Globus pallidus (tissue), 1 donor: ENCODE measurements at places on chromosomes 7 and 10.

DNA sequence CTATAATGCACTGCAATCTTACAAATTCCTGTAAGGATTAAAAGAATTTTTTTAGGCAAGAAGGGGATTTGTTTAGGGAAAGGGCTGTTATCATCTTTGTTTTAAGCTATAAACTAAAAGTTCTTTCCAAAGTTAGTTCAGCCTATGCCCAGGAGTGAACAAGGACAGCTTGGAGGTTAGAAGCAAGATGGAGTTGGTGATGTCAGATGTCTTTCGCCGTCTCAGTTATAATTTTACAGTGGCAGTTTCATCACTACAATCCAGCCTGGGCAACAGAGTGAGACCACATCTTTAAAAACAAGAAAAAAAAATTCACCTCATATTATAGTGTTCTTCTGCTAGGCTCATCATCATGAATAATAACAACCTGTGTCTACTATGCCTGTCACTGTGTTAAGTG lies 2.1 kb upstream of the TOMM7 start:
- no peak for DNase-seq

GRCh38 chr7:39566023-39566921 lies at the start of gene YAE1:
Gene YAE1 (plus strand): TSS chr7:39566404. CDS start chr7:39566419, 15 bp downstream.
- peak; percentile 83 for DNase-seq

DNA sequence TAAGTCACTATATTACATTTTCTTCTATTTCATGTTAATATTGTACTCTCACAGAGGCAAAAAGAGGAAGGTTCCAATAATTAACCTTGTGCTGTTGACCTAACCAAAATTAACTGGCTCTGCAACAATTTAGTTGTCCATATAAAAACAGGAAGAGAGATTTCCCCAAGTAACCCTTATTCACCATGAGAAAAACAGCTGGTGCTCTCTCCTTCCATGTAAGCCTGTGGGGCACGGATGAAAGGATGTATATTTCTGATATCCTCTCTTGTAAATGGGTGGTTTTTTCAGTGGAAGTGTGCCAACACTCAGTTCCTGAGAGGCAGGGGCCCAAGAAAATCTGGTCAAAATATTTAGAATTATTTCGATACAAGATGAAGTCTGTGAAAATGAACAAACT lies 358.1 kb downstream of the CRPPA start:
- DNase-seq = no peak

GRCh38 chr10:13862546-13863233 lies 275.9 kb downstream of the PRPF18 start:
- peak; percentile 65 for DNase-seq

DNA sequence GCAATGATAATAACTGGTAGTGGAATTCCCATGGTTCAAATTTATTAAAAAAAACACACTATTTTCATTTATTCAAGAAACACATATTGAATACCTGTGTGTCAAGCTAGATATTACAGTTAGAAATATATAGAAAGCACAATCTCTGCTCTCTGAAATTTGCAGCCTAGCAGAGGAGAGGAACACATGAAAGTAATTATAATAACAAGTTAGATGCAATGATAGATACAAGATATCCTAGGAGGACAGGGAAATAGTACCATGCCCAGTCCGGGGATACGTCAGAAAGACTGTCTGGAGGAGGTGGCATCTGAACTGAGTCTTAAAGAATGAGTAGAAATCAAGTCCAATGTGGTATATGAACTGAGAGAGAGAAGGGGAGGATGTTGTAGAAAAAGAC lies 485.6 kb upstream of the C7orf33 start:
- DNase-seq = no peak

GRCh38 chr10:16644146-16644545 lies 122.5 kb upstream of the C1QL3 start:
- DNase-seq = no peak

- no peak for DNase-seq
These were observed 14.6 kb upstream of the ZEB1 start for GRCh38 chr10:31304291-31304970.

GRCh38 chr7:129218514-129219062 lies 6.2 kb upstream of the AHCYL2 start:
- peak; percentile 82 for DNase-seq

DNA sequence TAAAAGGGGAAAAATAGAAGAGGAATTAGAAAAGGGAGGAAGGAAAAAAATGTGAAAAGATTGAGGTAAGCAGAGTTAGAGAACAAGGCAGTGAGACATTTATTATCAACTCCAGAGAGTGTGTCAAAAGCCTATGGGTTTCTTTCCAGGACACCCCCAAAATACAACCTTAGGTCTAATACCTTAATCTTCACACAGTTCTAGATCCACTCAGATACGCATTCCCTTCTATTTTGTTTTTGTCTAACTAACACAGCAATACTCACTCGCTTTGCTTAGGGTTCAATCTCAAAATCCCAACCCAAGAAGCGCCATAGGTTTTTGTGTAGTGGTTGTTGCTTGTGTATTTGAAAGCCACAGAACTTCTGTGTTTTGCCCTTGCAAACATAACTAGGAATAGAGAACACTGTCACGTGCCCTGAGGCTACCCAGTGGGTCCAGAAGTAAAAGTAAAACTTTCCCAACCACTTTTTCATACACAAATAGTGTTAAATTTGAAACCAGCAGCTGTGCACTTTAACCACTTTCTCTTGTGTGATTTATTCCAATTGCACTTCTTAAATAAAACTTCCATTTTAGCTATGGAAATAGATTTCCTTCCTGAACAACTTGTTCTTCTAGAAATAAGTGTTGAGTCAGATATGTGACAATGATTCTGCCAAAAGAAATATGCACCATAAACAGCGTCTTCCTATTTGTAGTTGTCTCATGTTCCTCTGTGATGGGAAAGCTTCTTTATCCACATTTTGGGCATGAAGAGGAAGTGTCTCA lies 414.7 kb upstream of the GHITM start:
- no peak for DNase-seq

- DNase-seq = no peak
These were observed 273.9 kb upstream of the NFE2L3 start for GRCh38 chr7:25877802-25878789.

DNA sequence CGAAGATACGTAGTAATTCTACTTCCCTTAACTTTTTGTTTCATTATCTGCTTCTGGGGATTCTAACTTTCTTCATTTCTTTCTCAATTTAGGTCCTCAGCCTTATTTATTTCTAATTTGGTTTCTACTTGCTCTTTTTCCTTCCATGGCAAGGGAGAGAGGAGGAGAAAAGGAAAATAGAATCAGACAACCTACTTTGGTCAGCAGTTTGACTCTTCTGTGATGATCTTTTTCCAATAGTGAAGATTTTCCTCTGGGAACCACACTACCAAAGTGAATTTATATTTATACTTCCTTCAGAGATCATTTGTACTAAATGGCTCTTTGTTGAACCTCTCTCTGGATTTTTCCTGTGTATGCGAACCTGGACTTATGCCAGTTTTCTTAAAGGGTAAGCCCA lies 90.2 kb downstream of the TMEM26 start:
- no peak for DNase-seq

DNA sequence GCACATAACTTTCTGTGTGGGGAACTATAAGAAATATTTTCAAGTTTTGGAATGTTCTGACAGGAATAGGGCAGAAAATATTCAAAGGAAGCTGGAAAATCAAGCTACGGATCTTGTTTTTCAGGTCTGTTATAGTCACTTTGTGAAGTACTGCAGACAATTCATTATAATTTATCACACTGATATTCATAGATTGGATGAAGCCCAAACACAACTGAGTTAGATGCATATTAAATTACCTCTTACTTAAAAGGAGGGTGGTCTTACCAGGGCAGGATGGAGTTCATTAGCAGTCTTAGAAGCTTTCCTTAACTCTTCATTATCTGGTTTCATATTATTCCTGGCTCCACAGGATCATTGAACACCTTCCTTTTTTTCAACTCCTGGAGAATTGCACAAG lies 242.3 kb downstream of the DYNC1I1 start:
- no peak for DNase-seq

- DNase-seq = no peak
These were observed 65.6 kb downstream of the CDH23 start for GRCh38 chr10:71462062-71462935.

GRCh38 chr7:141593134-141593533 lies 41.9 kb downstream of the AGK start:
- no peak for DNase-seq

DNA sequence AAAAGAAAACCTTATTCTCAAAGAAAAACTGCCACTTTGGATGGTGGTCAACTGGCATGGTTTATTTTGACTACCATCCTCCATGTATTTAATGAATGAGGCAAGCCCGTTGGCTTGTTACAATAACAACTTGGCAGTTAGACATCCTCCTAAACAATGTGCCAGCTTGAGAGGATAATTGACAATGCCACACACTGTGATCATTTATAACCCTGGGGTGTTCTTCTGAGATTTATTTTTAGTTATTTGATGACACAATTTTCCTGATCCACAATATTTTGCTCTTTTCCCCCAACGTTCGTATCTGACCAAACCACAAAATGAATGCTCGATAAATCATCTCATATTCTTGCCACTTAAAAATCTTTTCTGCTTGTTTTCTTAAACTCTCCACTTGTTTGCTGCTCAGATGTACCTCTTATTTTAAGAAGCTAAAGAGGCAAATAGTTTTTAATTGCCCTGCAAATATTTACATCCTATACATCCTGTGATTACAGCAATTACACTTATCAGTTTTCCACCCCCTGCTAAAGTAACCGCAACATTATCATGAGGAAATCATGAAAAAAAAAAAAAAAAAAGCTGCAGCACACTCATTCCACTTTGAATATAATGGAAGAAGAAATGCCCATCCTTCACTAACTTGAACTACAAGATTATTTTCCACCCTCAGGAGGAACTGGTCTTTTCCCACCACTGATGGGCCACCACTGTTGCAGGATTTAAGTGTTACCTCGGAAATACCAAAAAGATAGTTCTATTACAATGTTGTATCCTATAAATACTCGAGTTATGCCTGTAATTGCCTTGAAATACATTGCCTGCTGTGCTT lies 119.9 kb downstream of the MBL2 start:
- DNase-seq = peak; percentile 90

DNA sequence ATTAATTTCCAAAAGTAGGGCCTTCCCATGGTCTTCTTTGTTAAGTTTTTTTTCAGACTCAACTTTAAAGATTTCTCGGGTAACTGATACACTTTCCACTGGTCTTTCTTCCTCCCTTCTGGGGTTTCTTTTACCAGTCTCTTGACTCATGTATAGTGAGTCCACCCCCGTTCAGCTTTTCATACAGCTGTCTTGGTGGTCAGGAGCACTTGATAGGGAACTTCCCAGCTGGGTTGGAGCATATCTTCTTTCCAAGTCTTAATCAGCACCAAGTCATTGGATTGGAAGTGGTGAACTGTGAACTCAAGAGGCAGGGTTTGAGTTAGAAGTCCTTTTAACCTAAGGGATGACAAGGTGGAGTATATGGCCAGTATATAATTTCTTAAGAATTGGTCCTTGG lies 29.2 kb upstream of the ELOVL3 start:
- DNase-seq = no peak

GRCh38 chr7:44667190-44667589 lies 60.8 kb downstream of the OGDH start:
- no peak for DNase-seq

- DNase-seq = no peak
These were observed 57.3 kb downstream of the ST7 start for GRCh38 chr7:117010375-117011133.

GRCh38 chr7:99195867-99196266 lies 12.0 kb downstream of the KPNA7 start:
- no peak for DNase-seq

- DNase-seq = peak; percentile 26
These were observed 25.9 kb downstream of the DGKI start for GRCh38 chr7:137820677-137821420.

DNA sequence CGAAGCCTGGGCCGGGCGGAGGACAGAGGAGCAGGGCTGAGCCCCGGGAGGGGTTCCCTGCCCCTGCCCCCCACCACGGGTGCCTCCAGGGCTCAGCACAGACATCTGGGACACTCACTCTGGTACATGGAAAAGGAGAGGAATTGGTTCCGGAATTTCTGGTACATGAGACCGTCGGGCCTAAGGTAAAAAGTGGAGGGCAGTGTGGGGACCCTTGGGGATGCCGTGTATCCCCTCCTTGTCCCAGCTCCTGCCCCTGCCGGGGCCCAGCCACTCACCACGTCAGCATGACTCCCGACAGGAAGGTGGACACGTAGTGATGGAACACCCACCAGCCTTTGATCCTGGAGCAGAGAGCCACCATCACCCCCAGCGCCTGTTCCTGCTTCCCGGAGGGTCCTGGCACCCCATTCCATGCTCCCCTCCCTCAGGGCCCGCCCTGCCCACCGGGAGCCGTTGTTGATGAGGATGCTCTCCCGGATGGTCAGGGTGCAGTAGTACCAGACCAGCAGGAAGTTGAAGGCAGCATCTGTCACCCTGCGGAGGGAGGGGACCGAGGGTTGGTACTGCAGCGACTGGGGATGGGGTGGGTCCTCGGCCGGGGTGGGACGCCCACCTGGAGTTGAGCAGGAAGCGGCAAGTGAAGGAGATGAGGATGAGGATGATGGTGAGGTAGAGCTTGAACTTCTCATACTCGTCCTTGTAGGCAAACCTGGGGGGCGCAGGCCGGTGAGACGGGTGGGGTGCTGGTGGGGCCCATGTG lies 6.4 kb downstream of the TMEM120A start:
- DNase-seq = no peak

DNA sequence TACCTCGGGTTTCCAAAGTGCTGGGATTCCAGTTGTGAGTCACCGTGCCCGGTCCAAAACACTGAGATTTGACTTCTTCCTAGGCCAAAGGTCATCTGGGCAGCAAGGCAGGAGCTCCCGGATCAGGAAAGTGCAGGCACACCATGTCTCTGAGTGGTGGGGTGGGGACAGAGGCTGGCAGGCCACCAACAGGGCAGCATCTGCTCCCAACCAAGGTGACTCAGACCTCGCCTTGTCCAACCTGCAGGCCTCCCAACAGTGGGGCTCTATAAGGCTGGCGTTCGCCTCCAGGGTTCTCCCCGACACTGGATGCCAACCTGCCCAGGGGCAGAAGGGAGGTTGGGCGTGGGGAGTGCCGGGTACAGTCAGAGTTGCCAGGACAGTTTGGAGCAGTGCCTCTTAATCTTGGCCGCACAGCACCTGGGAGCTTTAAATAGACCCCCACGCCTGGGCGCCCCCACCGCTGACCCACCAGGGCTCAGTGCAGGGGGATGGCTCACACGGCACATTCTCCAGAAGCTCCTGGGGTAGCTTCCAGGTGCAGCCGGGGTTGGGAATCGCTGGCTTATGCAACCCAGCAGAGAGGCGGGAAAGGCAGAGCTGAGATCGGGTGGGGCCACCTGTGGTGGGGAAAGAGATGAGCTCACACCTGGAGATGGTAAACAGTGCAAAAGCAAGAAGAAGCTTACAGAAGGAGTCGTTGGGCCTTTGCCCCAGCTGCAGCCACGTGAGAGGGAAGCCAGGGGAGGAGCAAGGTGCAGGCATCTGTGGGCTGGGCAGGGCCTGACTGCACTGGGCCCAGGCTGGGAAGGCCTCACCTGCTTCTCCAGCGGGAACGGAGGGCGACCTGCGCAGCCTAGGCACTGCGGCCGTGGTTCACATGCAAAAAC lies 10.9 kb downstream of the CALML5 start:
- no peak for DNase-seq

DNA sequence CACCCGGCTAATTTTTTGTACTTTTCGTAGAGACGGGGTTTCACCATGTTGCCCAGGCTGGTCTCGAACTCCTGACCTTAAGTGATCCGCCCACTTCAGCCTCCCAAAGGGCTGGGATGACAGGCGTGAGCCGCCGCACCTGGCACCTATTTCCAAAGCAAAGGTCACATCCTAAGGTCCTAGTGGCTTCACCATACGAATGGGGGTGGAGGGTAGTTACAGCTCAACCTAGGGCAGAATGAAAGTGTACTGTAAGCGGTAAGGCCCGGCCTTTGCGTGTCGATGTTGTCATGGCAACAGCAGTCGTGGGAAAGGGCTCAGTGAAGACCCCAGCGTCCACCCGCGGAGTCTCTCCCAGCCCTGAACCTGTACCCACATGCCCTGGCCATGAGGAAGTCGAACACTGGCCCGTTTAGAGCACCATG lies 1.6 kb upstream of the COX19 start:
- DNase-seq = no peak
